ENCODE measurements at places on chromosomes 2 and 18. TPM values are rescaled to one million over a fixed set of nuclear protein-coding genes. Genes with fewer than 3 reads are reported as not detected.
A peak's percentile ranks its signal among the peaks of the same experiment; 100 is the strongest.

DNA sequence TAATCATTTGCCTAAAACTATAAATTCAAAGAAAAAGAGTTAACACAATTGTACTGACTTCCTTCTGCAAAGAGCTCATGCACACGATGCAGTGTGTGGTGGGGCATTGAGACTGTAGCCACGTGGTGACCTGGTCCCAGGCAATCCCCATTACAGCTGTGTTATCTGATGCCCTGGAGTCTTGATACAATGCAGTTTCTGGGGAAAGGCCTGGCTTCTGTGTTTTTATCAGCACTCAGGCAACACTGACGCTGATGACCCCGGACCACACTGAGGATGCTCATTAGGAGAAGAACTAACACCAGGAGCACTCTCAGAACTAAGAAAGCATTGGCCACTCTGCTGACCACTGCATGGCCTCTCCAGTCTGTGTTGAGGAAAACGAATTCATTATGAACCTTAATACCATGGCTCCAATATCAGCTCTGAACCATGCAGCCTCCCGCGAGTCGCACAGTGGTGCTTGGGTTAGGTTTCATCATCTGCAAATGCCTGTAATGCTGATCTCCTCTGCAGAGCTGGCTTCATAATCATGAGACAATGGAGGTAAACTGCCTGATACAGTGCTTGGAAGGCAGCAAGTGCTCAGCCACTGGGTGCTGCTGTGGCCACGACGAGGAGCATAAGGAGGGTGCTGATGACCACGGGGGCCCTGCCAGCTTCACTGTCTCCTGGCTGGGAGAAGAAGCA lies 218.5 kb downstream of the MYT1L start:
- no peak for DNase-seq

- DNase-seq = peak; percentile 5
Measured at GRCh38 chr18:37484983-37485834, 80.4 kb downstream of the CELF4 start.

The TRIM43 gene
- not detected for total RNA-seq

The RFX8 gene
- 1.9 TPM for total RNA-seq

DNA sequence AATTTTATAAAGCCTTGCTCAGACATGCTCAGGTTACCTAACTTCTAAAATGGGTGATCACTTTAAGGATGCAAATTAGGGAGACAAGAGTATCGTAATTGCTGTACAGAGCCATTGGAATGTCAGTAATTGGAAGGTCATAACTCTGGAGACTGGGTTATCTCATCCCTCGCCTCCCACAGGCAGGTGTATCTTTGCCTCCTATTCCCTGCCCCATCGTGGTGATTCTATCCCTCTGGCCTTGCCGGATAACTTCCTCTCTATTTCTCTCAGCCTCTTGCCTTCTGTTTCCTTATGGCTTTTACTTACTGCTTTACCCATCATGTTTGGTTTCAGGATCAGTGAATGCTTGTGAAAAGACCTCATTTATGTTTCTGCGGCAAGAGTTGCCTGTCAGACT lies 2.5 kb downstream of the PDK1 start:
- no peak for DNase-seq

- no peak for DNase-seq
Measured at GRCh38 chr18:55654986-55655385, 67.0 kb upstream of the TCF4 start.

The SFXN5 gene
- total RNA-seq = 8.3 TPM

- DNase-seq = no peak
Measured at GRCh38 chr2:129656081-129656598, 323.3 kb upstream of the RAB6C start.

DNA sequence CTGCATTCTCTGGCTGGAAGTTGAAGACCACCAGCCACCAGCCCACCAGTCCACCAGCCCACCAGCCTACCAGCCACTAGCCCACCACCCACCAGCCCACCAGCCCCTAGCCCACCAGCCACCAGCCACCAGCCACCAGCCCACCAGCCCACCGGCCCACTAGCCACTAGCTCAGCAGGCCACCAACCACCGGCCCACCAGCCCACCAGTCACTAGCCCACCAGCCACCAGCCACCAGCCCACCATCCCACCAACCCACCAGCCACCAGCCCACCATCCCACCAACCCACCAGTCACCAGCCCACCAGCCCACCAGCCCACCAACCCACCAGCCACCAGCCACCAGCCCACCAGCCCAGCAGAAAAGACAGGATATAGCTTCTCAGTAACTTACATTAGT lies 18.6 kb upstream of the TMEM131 start:
- no peak for DNase-seq

DNA sequence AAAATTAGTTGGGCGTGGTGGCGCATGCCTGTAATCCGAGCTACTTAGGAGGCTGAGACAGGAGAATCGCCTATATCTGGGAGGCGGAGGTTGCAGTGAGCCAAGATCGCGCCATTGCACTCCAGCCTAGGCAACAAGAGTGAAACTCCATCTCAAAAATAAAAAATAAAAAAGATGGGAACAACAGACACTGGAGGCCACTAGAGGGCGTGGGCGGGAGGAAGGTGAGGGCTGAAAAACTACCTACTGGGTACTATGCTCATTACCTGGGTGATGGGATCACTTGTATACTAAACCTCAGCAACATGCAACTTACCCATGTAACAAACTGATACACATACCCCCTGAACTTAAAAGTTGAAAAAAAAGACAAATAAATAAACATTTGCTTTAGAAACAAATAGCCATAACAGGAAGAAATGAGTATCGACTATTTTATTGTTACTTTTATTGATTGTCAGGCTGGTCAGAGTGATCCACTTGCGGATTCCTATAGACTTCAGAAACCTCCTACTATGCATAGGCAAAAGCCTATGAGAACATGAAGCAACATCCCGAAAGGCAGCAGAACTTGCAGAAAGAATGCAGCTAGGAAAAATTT lies 61.0 kb downstream of the TMEM163 start:
- DNase-seq = no peak

DNA sequence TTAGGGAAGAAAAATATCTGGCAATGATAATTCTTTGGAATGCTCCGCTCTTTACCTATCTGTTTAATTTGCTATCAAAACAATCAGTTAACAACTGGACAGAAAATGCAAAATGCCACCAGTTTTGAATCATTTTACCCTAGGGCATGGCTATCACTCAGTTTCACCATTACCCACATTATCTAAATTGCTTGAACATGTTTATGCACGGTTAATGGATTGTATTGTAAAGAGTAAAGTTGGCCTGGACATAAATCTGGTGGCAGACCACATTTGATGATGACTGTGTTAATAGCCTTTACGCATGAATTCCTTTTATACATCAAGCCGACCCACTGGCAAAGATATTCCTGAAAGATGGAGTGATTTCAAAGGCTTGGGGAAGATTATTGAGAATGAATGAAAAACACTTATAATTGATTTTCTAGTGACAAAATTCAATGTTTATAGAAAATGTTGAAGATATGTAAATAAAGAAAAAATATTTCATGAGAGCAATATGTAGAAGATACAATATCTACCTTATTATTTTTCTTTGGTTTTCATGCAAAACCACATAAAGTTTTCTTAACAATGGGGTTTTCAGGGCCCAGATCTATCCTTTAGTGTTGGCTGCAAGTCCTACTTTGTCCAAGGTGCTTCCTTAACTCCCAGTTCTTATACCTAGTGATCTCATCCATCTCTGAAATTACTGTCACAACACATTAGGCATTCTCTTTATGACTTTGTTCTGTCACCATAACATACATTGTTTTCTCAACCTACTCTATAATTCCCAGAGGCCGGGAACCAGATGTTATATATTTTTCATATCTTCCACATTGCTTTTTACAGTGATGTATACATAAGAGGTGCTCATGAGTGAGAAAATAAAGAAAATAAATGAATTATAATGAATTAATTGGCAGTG lies 265.1 kb downstream of the RIT2 start:
- DNase-seq = no peak

The PRSS56 gene
- total RNA-seq = not detected

DNA sequence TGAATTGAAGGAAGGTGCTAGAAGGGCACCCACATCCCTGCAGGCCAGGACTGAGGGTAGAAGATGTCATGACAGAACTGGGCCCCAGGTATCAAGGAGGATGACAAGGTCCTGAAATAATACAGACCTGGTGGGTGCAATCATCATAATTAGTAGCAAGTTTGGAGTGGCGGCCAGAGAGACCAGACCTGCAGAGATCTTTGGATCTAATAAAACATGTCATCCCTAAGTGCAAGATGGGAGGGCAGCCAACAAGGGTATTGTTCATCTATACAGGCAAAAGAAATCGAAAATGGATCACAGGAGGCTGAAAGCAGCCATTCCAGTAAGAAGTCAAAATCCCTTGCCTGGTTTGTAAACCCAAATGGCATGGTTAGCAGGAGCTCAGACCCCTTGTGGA lies 111.3 kb upstream of the BOD1L2 start:
- no peak for DNase-seq

The SERPINB2 gene
- 34.4 TPM for total RNA-seq

DNA sequence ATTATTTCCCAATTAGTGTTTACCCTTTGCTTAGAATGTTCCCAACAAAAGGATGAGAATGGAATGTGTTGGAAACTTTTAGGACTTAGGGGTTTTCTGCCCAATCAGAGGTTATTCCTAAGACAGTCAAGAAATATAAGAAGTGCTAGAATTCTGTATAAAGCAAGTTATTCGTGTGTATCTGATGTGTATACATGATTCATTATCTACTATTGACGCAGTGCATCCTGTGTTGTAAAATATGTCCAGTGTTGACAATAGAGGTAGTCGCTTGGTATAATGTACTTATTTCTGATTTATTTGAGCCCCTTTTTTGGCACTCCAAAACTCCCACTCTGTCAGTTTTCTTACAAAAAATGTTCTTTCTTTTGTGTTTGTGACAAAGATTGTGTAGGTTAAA lies 881 bp downstream of the PIKFYVE start:
- DNase-seq = peak; percentile 41

DNA sequence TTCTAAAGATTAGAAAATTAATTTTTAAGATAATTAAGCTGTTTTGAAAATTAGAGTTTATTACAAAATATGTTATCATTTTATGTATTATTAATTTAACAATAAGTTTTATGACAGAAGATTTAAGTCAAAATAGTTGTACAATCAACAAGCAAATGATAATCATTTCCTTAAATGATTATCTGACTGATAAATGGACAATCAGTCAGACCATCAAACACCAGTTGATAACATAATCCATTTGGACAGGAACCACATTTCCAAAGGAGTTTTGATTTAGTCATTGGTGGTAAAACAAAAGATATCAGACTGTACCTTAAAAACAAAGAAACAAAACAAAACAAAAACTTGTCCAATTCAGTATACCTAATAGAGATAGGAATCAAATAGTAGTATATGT lies 1.9 kb downstream of the TFPI start:
- DNase-seq = no peak
